ENCODE measurements at places on chromosomes 5 and 9.

DNA sequence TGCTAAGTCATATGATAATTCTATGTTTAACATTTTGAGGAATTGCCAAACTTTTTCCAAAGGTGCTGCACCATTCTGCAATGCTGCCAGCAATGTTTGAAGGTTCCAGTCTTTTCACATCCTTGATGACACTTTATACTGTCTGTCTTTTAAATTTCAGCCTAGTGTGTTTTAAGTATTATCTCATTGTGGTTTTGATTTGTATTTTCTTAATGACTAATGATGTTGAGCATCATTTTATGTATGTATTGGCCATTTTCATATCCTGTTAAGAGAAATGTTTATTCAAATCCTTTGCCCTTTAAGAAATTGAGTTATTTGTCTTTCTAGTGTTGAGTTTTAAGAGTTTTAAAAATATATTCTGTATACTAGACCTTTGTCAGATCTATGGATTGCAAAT is 5.0 kb upstream of the TEX48 start:
- peak; percentile 48 for DNase-seq

DNA sequence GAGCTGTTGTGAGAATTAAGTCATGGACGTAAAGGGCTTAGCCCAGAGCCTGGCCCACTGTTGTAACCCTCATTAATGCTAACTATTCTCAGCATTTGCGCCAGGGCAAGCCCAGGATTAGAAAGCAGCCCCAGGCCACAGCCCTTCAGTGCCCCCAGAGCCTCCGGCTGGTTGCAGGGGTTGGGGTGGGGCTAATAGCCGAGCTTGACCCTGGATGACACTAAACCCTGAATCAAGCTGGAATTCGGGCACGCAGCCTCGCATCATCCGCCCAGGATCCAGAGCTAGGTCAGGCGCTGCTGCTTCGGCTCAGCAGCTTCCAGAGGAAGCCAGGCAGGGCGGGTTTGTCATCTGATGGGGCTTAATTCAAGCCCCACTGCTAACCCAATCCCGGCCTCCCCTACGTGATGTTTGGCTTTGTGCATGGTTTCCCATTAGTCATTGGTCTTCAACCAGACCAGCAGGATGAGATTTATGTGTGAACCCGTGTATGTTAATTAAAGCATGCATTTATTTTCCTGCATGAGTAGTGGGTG is 1.2 kb upstream of the MEGF9 start:
- peak; percentile 71 for DNase-seq

- DNase-seq = no peak
Measured at GRCh38 chr5:6493681-6494454, 45.2 kb downstream of the UBE2QL1 start.

GRCh38 chr9:739362-739761 is 102.1 kb upstream of the DMRT1 start:
- DNase-seq = no peak

- no peak for DNase-seq
Measured at GRCh38 chr9:135588886-135589595, 27.5 kb downstream of the PAEP start.

DNA sequence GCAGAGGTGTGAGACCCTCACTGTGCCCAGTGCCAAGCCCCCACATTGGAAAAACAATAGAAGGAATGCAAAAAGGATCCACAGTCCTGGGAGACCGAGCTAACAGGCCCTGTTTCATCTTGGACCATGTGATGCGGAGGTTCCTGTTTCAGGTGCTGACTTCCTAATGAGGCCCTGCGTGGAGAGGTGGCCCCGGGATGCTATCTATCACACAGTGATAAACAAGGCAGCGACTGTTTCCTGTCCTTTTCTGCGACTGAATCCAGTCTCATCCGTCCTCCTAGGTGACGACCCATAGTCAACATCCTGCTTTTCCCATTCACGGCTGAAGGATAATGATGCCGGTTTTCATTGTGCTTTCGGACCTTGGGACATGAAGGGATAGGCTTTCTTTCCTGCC is 56.4 kb upstream of the BOD1 start:
- DNase-seq = no peak

- peak; percentile 25 for DNase-seq
Measured at GRCh38 chr5:9681706-9682105, 51.6 kb upstream of the TAS2R1 start.

GRCh38 chr9:86562691-86563090 is 208.5 kb upstream of the TUT7 start:
- DNase-seq = no peak

- DNase-seq = peak; percentile 13
Measured at GRCh38 chr9:91690540-91691249, 259.3 kb downstream of the ROR2 start.

DNA sequence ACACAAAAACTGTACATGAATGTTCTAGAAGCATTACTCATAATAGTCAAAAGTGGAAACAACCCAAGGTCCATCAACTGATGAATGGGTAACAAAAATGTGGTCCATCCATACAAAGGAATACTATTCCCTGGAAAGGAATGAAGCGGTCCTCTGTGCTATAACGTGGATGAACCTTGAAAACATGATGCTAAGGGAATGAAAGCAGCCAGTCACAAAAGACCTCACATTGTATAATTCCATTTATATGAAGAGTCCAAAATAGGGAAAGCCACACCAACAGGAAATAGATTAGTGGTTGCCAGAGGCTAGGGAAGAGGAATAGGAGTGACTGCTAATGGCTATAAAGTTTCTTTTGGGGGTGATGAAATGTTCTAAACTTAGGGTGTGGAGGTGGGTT is 22.7 kb upstream of the BARHL1 start:
- DNase-seq = no peak

- DNase-seq = no peak
Measured at GRCh38 chr5:73522989-73523388, 24.7 kb downstream of the BTF3 start.

- DNase-seq = no peak
Measured at GRCh38 chr9:137674976-137675320, 56.1 kb downstream of the EHMT1 start.

GRCh38 chr9:77877976-77878375 is 153.6 kb downstream of the GNAQ start:
- DNase-seq = no peak

GRCh38 chr9:111427186-111427585 is 57.0 kb downstream of the ECPAS start:
- DNase-seq = peak; percentile 72

DNA sequence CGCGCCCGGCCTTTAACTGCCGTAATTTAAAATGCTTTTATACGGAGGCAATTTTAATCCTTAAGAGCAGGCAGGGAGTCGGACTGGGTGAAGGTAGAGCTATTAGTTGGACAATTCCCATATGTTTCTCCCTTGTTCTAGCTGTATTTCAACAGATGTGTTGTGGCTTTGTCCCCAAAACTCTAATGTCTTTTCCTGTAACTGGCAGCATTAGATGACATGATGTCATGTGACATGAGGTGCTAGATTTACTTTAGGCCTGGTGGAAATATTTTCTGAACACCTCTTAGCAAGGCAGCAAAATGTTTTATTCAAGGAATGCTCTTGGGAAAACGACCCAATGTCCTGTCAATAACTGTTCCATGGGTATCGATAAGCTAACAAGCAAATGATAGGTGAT is 8.5 kb downstream of the MYO10 start:
- DNase-seq = no peak

GRCh38 chr5:81145329-81145935 is 87.7 kb upstream of the CKMT2 start:
- no peak for DNase-seq

GRCh38 chr9:98310752-98311392 is 55.4 kb upstream of the TBC1D2 start:
- DNase-seq = no peak

DNA sequence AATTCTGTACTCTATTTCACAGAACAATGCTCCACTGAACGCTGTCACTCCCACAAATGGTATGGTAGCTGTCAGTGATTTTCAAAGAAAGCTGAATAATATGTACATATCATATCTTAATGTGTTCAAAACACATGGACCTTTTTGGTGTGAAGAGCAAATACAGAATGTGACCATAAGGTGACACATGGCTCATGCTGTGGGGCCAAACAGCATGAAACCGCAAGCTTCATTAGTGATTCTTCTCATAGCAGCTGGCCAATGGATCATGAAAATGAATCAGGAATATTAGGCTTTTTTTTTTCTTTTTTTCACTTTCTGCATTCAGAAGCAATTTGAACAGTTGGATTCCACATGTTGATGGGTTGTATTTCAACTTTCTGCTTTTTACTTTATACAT is 54.9 kb upstream of the CDH9 start:
- DNase-seq = no peak

GRCh38 chr5:143921525-143922311 is 109.8 kb downstream of the HMHB1 start:
- peak; percentile 67 for DNase-seq

Measured in A172 (cell line).